Progenitor cell of endocrine pancreas (in vitro differentiated cells): ENCODE measurements at places on chromosomes 2 and 18. TPM values are rescaled to one million over a fixed set of nuclear protein-coding genes. Genes with fewer than 3 reads are reported as not detected.

The TGFBRAP1 gene
- total RNA-seq = 19.7 and 20.0 TPM in 2 replicates

The LCT gene
- total RNA-seq = 0.19 TPM in 1 of 2 replicates, not detected in the other

The OR6B3 gene
- not detected in 2 replicates for total RNA-seq

The ZBTB7C gene
- 0.57 and 0.95 TPM in 2 replicates for total RNA-seq

GRCh38 chr18:27845897-27846296, 331.0 kb downstream of the CDH2 start:
- DNase-seq = no peak
- H3K4me3 ChIP-seq = no peak overlapping the region
- H3K27ac ChIP-seq = no peak overlapping the region
- peaks cover 3% of the 10 kb centered on the region for H3K4me1 ChIP-seq

GRCh38 chr2:237485304-237485703, 1.7 kb upstream of the MLPH start:
- peaks cover 20% of the 10 kb centered on the region for H3K4me1 ChIP-seq
- no peak overlapping the region for H3K4me3 ChIP-seq

- H3K27ac ChIP-seq = peak overlapping the region; percentile 97
- H3K36me3 ChIP-seq = peaks cover 16% of the 10 kb centered on the region
Measured at GRCh38 chr2:38876407-38876806, 631 bp downstream of the MORN2 start.

DNA sequence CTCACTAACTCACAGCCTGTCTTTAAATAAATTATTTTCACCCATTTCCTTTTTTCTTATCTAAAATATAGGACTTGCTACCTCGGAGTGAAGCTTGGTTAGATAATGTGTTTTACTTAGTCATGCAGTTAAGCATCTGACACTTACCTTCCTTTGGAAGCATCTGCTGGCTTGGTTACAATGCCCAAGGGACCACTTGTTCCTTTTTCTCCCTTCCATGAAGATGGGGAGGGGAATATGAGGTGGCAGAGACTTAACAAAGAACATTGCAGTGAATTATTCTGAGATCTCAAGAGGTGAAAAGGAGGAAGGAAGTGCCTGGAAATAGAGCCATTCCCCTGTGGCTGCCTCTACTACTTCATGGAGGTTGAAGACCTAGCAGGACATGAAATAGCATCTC, 145.4 kb upstream of the FOSL2 start:
- no peaks in the 10 kb centered on the region for H3K36me3 ChIP-seq
- no peak for DNase-seq
- H3K4me3 ChIP-seq = no peak overlapping the region
- H3K4me1 ChIP-seq = peaks cover 8% of the 10 kb centered on the region
- no peaks in the 10 kb centered on the region for H3K27me3 ChIP-seq

DNA sequence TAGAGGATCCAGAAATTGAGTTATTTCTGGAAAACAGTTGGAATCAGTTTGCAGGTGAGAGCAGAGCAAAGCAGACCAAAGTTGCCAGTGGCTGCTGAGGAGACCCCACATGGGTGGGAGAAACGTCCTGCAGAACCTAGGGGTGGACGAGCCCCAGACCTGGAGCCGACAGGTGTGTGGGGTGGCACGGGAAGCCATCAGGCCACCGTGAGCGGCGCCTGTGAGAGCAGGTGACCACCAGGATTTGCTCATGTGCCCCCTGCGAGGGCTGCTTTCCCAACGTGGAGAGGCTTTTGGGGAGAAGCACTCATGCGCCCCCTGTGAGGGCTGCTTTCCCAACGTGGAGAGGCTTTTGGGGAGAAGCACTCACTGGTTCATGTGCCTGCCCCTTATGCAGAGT, 116.8 kb upstream of the NFATC1 start:
- no peak overlapping the region for H3K27ac ChIP-seq
- H3K27me3 ChIP-seq = no peaks in the 10 kb centered on the region
- H3K4me3 ChIP-seq = no peak overlapping the region
- peaks cover 3% of the 10 kb centered on the region for H3K4me1 ChIP-seq

GRCh38 chr18:48646976-48647375, 108.1 kb downstream of the CTIF start:
- DNase-seq = no peak
- no peak overlapping the region for H3K4me3 ChIP-seq
- no peak overlapping the region for H3K27ac ChIP-seq

DNA sequence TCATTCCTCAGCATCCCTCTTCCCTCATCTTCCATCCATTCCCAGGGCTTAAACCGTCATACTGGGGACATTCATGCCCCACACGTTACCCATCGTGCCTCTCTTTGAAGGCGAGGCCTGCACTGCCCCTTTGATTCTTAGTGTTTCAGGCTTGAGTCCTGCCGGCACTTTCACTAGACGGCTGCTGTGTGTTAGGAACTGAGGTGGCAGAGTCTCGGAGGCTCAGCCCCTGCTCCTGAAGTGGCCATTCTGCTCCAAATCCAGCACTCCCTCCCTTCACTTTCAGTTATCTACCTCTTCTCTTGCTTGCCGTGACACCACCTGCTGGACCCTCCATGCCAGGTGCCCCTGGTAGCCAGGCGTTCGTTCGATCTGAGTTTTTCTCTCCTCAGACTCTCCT, 43.0 kb downstream of the GRHL1 start:
- H3K4me1 ChIP-seq = no peaks in the 10 kb centered on the region
- H3K4me3 ChIP-seq = no peak overlapping the region
- H3K27me3 ChIP-seq = no peaks in the 10 kb centered on the region

DNA sequence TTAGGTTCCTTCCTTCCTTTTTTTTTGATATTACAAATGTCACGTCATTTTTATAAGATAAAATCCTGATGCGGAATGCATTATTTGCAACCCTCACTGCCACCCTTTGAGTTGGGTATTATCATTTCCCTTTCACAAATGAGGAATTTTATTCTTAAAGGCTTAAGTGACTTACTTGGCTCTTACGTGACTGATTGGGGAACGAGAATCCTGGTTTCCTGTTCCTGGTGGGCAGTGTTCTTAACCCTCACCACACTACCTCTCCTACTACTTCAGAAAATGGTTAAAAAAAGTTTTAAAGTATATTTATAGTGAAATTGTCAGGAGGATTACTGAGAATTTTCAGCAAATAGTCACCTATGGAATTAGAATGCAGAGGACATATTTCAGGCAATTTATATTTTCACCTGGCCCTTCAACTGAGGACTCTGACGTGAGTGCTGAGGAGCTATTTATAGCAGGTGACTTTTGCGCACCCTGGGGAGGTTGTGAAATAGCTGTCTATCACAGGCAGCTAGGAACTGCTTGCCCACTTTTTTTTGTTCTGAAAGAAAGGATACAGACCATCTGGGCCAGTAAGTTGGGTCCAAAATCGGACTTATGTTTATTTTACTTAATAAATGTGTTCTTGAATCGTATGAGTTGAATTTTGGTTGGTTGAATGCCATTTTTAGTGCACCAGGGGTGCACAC, 18.7 kb upstream of the RASGRP3 start:
- H3K36me3 ChIP-seq = no peaks in the 10 kb centered on the region
- no peak overlapping the region for H3K4me3 ChIP-seq
- H3K4me1 ChIP-seq = peaks cover 1% of the 10 kb centered on the region
- no peak overlapping the region for H3K27ac ChIP-seq
- DNase-seq = no peak
- peaks cover 10% of the 10 kb centered on the region for H3K27me3 ChIP-seq

GRCh38 chr2:71402427-71402826, 50.9 kb upstream of the DYSF start:
- no peak for DNase-seq
- H3K4me1 ChIP-seq = no peaks in the 10 kb centered on the region

GRCh38 chr2:26727641-26728561, 35.4 kb downstream of the KCNK3 start:
- no peak overlapping the region for H3K4me3 ChIP-seq
- H3K36me3 ChIP-seq = no peaks in the 10 kb centered on the region
- no peak overlapping the region for H3K27ac ChIP-seq
- DNase-seq = no peak
- H3K27me3 ChIP-seq = peaks cover 25% of the 10 kb centered on the region
- H3K4me1 ChIP-seq = peaks cover 2% of the 10 kb centered on the region
